ENCODE measurements at places on chromosomes 11 and 22.
A peak's percentile ranks its signal among the peaks of the same experiment; 100 is the strongest.

DNA sequence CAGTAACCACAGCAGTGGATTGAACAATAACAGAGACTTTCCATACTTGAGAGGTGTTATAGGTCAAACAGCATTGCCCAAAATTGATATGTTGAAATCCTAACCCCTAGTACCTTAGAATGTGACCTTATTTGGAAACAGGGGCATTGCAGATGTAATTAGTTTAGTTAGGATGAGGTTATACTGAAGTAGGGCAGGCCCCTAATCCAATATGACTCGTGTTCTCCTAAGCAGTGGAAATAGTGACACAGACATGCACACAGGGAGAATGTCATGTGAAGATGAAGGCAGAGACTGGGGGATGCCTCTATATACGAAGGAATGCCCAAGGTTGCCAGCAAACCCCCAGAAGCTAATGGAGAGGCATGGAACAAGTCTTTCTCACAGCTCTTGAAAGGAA, 270.5 kb downstream of the TENM4 start:
- no peak for DNase-seq

GRCh38 chr11:9150926-9151325, 59.5 kb upstream of the SCUBE2 start:
- DNase-seq = no peak

- DNase-seq = no peak
These were observed 86.9 kb downstream of the LDLRAD3 start for GRCh38 chr11:36030731-36031281.

DNA sequence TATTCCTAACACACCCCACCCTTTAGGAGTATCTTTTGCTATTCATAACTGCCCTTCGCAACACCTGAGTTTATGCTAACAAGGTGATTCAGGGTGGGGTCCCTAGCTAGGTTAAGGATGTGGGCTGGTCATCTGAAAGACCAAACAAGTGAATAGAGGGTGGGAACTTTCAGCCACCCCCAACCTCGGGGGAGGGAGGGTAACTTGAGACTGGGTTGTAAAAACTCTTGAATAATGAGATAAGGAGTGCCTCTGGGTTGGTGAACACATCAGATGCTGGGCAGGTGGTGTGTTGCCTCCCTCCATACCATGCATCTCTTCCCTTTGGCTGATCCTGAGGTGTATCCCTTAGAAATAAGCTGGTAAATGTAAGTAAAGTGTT, 111.5 kb downstream of the SWAP70 start:
- no peak for DNase-seq

- DNase-seq = no peak
These were observed 26.3 kb downstream of the PRDM10 start for GRCh38 chr11:129976328-129976727.

GRCh38 chr11:124402326-124402922, 3.6 kb upstream of the OR8B3 start:
- peak; percentile 1 for DNase-seq

GRCh38 chr11:35398881-35399280, 20.5 kb downstream of the SLC1A2 start:
- no peak for DNase-seq

GRCh38 chr11:45267652-45268299, 18.4 kb downstream of the SYT13 start:
- no peak for DNase-seq

DNA sequence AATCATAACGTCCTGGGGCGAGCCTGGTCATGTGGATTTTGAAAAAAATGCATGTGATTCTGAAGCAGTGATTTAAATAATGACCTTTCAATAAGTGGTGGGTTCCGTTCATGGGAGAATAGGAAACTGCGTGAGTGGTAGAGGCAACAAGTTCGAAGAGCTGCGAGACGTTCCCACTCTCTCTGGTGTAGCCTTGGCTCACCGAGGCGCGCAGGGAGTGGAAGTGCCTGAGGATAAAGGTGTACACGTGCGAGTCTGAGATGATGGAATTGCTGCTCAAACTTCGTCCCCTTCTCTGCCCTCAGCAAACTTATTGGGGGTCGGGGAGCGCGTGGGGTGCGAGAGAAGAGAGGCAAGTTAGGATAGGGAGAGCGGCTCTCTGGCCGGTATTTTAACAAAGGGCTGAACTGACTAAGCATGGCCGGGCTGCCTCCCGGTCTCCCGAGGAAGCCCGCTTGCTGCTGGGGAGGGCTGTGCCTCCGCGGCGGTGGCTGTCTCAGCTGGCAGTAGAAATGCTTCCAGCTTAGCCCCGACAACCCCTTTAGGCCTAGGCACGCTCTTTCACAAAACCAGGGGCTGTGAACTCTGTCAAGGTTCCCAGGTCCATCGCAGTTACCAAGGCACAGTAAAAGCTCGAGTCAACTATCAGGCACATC, 875 bp upstream of the STT3A start:
- peak; percentile 7 for DNase-seq

DNA sequence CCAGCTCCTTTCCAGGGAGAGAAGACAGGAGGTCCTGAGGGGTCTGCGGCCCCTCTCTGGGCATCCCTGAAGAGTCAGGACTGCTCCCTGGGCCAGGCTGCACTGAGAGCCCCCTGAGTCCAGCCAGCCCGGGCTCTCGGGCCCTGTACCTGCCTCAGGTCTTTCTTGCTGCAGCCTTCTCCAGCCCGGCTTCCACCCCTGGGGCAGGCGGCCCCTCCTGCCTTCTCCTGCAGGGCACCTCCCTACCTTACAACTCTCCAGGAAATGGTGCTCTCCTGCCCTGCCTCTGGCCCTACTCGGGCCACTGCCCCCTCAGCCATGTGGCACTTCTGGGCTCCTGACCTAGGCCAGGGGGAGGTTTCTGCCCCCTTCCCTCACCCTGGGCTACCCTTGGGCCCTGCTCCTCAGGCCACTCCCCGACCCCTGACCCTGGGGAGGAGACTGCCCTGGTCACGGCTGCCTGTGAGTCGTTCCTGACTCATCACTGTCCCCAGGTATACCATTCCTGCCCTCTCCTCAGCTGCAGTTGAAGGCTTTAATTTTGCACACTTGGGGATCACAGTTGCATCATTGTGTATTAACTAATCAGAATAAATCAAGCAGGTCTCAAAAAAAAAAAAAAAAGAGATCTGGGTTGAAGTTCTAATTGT, 251.1 kb downstream of the NXPE2 start:
- DNase-seq = no peak

DNA sequence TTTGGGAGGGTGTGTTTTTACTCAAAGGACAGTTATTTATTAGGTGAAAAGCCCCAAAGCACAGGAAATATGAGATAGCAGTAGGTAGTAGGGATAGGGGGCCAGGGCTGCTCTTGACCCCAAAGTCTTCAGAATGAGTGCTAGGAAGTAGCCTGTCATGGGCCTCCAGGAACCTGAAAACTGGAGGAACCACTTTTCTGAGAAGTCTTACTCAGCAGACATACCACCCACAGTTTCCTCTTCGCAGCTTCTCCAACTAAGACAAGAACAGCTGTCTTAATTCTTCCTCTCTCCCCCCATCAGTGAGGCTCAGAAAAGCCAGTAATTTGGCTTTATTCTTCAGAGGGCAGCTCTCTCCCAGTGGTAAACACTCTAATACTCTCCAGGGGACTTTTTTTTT, 84.0 kb upstream of the CTSC start:
- peak; percentile 1 for DNase-seq

DNA sequence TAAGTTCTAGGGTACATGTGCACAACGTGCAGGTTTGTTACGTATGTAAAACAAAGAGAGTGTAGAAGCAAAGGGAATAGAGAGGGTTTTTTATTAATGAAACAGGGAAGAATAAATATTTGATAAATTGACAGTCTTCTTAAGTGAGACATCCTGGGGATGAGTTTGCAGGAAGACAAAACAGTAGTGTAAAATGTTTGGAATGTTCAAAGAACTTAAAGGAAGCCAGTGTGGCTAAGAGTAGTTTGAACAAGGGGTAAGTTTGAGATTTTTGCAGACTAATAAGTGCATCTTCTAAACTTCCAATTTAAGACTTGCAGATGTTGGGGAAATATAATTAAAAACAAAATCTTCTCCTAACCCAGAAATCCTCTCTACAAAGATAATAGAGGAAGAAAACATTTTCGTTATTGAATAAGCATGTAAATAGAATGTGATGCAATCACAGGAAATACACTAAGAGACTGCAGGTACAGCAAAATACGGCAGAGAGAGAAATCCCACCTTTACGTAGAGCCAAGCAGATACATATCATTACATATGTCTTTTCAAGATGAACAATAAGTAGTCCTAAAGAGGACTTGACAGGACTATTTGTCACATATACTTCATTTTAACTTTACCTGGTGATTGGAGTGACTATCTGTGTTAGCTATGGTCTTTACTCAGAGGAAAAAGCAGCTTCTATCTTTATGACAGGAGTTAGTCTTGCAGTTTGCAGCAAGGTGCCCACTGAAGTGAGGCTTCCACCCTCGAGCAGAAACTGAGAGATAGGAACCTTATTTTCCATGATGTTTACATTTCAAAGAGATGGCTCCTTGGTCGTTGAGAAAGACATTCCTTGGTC, 402.1 kb downstream of the CNTN5 start:
- no peak for DNase-seq

GRCh38 chr11:46338988-46339666, 8.1 kb upstream of the DGKZ start:
- DNase-seq = no peak

- no peak for DNase-seq
These were observed 1471.6 kb downstream of the TBC1D22A start for GRCh38 chr22:48234011-48234410.

GRCh38 chr22:36135306-36135980, 25.1 kb downstream of the APOL3 start:
- no peak for DNase-seq

- no peak for DNase-seq
These were observed 323.3 kb upstream of the PDGFD start for GRCh38 chr11:104487046-104487806.

- DNase-seq = no peak
These were observed 1.1 kb downstream of the USP35 start for GRCh38 chr11:78189851-78190250.

DNA sequence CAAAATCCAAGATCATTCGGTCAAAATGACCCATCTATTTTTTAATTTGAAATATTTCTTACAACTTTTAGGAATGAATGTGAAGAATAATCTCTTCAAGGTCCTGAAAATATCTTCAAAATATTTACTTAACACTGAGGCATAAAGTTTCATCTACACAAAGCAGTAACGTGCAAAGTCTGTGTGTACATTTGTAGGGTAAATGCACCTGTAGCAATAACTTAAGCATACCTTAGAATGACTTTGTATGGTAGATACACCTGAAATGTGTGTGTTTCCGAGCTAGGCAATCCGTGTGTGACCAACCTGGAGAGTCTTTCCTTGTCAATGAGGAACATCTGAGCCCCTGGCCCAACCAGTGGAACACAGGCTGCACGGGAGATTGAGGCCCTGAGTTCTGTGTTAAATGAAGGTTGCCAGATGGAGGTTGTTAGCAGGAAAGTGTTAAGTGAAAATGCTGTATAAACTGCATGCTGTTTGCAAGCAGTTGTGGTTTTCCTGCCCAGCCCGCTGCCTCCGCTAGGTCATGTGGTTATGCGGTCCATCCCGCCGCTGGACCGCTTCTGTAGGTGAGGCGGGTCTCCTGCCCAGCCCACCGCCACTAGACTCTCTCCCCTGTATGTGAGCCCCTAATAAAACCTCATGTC, 7.6 kb upstream of the CTR9 start:
- DNase-seq = no peak

DNA sequence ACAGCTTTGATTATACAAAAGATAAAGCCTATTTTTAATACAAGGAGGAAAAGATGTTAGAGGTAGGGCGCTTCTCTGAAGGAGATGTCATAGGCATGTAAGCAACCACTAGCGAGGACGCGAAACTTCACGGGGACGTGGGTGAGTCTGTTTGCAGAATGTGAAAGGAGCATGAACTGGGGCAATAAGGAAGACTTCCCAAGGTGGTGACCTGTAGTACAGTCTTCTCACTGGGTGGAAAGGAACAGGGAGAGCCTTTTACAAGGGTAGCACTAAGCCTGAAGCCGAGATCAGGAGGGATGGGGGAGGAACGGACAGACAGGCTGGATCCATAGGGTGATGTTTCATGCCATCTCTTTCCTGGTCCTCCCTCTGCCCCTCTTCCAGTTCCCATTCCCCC, 10.0 kb upstream of the MICAL2 start:
- no peak for DNase-seq

- DNase-seq = no peak
These were observed 38.6 kb downstream of the BLID start for GRCh38 chr11:122077459-122077858.

- DNase-seq = no peak
These were observed 19.7 kb upstream of the FIBIN start for GRCh38 chr11:26974069-26974783.

GRCh38 chr22:28243539-28243938, 324.5 kb upstream of the PITPNB start:
- DNase-seq = no peak

DNA sequence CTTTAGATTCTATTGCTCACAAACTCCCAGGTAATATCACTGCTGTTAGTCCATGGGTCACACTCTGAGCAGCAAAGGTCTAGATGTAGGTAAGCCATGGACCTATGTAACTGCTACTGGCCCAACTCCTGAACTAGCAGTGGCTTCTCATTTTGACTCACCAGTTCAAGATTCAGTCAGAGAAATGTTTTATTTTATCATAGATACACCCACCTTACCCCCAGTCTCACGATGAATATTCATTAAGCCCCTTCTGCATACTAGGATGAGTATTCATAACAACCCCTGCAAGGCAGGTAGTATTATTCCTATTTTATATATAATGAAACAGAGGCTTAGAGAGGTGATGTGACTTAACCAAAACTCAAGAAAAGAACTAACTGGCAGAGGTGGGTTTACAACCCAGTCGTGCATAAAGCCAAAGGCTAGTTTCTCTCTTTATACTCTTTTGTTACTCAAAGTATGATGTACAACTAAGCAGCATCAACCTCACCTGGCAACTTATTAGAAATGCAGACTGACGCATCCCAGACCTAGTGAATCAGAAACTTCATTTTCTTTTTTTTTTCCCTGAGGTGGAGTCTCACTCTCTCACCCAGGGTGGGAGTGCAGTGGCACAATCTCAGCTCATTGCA, 957.6 kb upstream of the CCDC90B start:
- no peak for DNase-seq

GRCh38 chr11:8347978-8348377, 84.3 kb upstream of the LMO1 start:
- no peak for DNase-seq

DNA sequence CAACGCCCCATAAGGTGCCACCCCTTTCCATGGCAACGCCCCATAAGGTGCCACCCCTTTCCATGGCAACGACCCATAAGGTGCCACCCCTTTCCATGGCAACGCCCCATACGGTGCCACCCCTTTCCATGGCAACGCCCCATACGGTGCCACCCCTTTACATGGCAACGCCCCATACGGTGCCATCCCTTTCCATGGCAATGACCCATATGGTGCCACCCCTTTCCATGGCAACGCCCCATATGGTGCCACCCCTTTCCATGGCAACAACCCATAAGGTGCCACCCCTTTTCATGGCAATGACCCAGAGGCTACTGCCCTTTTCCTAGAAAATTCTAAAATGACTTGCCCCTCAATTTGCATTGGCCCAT, 72.1 kb downstream of the BRD1 start:
- DNase-seq = no peak

- DNase-seq = no peak
These were observed 51.7 kb downstream of the PHF21A start for GRCh38 chr11:46069595-46069994.
